HL-60 (cell line): ENCODE measurements at places on chromosomes 5 and 9.

DNA sequence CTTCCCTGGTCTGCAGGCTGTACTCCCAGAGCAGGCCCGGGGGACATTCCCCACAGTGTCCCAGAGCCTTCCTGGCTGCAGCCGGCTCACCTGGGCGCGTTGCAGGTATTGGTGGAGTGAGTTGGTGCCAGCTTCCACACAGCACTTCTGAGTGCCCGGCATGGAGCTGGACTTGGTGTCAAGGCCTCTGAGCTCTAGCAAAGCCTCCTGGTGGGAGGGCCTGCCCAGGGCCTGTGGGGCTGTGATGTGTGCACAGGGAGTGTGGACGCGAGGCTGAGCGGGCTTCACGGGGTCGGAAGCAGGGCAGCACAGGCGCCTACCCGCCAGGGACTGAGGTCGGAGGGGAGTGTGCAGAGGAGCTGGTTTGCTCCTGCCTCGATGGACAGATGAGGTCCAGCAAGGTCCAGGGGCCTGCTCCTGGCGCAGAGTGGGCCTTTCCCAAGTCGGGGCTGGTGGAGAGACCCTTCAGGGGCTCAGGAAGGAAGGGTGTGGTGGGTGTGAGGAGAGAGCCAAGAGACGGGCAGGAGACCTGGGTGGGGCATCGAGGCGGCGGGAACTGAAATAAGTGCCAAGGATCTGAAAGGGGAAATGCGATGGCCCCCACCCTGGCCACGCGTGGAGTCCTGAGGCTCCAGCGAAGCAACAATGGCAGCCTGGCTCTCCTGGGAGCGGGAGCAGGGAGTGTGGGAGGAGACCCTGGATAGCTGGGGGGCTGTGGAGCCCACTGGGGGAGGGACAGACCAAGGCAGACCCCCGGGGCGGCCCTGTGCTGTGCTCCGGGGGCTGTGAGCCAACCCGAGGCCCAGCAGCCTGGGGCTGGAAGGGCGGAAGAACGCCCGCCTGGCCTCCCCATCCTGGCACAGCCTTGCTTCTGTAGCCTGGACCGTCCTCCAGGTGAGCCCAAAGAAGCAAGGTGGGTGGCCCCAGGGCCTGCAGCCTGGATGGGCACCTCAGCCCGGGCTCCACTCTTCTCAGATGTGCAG is 78.4 kb downstream of the RXRA start:
- DNase-seq = no peak

DNA sequence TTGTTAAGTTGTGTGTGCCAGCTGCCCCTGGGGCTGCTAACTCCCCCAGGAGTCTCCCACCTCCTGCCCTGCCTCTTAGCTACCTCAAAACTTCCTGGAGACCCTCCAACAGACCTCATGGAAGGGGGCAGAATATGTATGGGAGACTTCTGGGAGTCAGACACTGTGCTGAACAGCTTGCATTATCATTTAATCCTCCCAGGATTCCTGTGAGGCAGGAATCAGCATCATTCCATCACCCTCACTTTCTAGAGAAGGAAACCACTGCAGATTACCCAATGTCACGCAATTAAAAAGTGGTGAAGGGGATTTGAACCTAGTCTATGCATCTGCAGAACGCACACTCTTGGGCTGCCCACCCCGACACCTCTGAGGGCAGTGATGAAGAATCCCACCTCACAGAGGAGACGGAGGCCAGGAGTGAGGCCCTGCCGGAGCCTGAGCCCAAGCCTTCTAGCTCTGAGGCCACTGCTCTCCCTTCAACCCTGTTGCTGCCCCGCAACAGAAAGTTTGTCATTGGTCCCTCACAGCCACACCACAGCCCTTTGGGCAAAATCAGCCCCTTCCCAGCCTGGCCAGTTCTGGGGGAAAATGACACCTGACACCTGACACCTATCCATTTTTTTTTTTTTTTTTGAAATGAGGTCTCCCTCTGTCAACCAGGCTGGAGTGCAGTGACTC is 30.3 kb upstream of the IL17B start:
- no peak for DNase-seq

- DNase-seq = no peak
These were observed 181.0 kb downstream of the ADGRV1 start for GRCh38 chr5:90739567-90739966.

- DNase-seq = no peak
These were observed 80.3 kb upstream of the RPS23 start for GRCh38 chr5:82358457-82358856.

- no peak for DNase-seq
These were observed 47.1 kb downstream of the NACC2 start for GRCh38 chr9:136047775-136048559.

- DNase-seq = no peak
These were observed 379 bp upstream of the EGFLAM start for GRCh38 chr5:38258042-38258318.

DNA sequence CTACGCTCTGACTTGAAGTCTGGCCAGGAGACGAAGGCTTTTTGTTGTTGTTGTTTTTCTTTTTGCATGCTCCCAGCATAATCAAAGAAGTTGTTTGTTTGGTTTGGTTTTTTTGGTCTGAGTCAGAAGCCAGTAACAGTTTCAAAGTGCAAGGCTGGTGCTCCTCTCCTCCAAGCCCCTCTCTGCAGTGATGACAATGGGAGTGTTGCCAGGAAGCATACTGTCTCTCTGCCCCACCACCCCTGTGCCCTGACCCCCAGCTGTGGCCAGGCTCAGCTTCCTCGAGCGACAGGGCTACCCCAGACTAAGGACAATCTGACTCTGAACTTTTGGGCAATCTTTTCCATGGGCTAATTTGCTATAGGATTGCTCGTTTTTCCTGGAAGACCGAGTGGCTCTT is 173.8 kb upstream of the PITX1 start:
- DNase-seq = no peak

DNA sequence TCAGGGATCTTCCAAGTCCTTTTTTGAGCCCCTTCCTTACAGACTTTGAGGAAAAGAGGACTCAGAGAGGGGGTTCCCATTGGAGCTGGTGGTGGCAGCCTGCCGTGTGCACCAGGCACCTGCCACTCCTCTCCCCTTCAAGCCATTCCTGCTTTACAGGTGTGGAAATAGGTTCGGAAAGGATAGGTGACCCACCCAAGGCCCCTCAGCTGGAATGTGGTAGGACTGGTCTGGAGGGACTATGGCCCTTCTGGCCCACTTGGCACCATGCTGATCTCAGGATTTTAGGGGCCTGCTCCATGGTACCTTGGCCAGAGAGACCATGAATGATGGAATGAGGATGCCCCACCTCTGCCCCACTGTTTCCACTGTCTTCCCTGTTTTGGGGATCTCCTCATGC is 1.4 kb downstream of the GALNT12 start:
- no peak for DNase-seq

- peak; percentile 59 for DNase-seq
These were observed 7.5 kb downstream of the NHP2 start for GRCh38 chr5:178145965-178146820.

DNA sequence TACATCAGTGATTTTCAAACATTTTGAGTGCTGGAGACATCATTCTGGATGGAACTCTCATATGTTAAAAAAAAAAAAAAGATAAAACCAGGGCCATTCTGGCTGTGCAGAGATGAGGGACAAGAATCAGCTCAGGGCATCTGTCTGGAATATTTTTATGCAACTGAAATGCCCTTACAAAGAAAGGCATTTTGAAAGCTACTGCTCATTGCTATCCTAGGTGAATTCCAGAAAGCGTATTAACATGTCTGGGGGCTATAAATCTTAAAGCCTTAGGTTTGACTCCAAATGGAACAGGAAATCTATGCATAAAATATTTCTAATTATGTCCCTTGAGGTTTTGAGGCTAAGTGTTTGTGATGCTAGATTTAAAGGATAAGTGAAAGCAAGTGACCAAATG is 14.9 kb upstream of the PCSK1 start:
- no peak for DNase-seq

DNA sequence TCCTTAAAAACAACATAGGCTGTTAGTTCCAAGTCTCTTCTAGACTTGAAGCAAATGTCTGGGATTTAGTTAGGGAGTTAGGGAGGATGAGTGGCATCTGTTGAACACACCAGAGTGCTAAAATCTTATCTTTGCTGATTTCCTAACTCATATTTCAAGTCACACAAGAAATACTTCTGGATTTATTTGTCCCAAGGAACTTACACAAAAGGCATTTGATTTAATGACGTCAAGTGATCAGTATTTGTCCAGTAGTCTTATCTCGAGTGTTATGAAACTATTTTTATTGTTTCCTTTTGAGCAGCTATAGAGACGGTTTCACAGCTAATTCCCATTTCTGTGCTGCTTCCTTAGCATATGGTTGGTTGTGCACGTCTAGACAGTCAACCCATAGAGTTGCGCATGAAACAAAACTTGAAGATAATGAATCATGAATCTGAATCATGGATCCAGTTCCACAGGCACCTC is 140.5 kb upstream of the TUT7 start:
- no peak for DNase-seq

DNA sequence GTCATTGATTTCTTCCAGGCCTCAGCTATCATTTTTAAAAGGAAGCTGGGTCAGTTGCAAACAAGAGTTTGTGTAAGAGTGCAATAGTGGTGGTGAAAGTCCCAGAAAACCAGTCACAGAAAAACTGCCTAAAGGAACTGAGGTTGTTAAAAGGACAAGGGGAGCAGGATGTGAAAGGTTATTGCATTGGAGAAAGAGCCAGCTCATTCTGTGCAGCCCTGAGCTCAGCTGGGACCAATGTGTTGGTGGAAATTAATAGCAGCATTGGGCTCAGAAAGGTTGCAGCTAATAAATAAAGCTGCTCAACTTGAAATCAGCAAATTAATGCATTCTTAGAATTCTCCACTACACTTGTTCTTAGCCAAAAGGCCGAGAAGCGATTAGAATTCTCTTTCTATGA is 34.9 kb downstream of the NREP start:
- no peak for DNase-seq

GRCh38 chr9:114503522-114504340 is 1.5 kb downstream of the WHRN start:
- no peak for DNase-seq

DNA sequence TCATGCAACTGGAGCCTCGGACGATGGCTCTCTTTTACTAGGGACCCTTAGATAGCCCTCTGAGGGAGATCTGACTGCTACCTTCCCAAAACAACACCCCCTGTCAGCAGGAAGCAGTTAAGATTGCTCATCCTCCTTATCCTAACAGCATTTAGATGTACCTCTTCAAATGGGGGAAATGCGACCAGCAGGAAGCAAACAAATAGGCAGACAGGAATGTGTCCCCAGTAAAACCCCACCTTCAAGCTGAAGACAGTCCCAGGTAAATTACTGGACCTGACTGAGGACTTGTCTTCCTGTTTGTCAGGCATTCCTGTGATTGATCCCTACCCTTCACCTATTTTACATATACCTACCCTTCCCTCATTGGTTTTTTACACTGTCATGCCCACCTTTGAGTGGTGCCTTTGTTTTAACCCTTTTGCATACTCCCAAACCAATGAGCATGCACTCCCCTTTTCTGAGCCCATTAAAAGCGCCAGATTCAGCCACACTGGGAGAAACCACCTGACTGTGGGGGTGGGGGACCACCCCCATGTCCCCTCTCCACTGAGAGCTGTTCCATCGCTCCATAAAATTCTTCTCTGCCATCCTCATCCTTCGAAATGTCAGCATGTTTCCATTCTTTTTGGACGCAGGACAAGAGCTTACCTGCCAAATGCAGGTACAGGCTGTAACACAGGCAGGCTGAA is 954.0 kb upstream of the CDH6 start:
- DNase-seq = no peak

- DNase-seq = peak; percentile 11
These were observed 363 bp upstream of the SLC25A48 start for GRCh38 chr5:135833961-135834638.
